ENCODE measurements at places on chromosomes 2 and 18.

DNA sequence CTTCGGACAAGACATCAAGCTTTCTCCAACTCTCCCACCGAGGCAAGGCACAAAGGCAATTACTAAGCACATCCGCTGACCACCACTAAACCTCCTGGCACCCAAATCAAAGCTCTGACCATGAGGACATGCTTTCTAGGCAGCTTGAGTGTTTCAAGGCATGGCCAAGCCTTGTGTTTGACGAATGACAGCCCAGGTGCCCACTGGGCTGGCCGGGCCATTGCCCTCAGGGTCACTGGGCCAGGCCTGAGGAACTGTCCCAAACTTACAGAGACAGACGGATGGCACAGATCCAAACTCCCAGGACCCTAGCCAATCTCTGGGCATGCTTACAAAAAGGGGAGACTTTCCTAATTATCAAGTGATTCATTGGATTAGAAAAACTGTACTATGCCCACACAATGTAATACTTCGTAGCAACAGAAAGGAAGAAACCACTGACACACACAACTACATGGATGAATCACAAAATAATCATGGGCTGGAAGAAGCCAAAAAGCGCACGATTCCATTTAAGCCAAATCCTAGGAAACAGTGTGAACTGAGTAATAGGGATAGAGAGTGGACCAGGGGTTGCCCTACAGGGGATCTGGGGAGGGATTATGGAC is 20.2 kb downstream of the CRACDL start:
- DNase-seq = no peak

GRCh38 chr2:42706836-42707235 is 57.1 kb downstream of the OXER1 start:
- DNase-seq = no peak

DNA sequence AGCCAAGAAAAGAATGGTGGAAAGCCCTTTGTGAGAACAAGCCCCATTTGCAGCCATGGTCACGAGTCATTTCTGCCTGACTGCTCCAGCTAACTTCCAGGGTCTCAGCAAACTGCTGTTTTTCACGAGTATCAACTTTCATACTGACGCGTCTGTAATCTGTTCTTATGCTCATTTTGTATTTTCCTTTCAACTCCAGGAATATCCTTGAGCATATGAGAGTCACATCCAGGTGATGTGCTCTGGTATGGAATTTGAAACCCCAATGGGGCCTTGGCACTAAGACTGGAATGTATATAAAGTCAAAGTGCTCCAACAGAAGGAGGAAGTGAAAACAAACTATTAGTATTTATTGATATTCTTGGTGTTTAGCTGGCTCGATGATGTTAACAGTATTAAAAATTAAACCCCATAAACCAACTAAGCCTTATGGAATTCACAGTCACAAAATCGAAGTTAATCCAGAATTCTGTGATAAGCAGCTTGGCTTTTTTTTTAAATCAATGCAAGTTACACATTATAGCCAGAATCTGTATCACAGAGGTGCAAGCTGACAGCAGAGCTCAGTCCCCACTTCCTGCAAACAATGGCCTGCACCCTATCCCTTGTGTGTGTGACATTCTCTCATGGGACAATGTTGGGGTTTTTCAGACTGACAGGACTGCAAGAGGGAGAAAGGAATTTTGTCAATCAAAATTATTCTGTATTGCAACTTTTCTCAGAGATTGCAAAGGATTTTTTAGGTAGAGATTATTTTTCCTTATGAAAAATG is 26.1 kb downstream of the SLC14A1 start:
- DNase-seq = no peak

DNA sequence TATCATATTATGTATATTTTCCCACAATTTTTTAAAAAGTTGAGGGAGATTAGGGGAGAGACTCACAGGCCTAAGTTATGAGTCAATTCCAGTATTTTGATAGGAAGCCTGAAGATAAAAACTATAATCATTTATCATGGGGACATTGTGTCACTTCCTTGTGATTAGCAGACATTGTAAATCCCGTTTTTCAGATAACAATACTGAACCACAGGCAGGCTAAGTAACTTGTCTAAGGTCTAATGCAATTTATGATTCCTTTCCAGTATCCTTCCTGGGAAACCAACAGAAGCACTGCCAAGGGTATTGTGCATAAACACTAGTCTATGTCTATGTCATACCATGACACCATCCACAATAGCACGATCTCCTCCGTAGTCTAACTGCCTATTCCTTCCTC is 235.2 kb upstream of the PIK3C3 start:
- no peak for DNase-seq

DNA sequence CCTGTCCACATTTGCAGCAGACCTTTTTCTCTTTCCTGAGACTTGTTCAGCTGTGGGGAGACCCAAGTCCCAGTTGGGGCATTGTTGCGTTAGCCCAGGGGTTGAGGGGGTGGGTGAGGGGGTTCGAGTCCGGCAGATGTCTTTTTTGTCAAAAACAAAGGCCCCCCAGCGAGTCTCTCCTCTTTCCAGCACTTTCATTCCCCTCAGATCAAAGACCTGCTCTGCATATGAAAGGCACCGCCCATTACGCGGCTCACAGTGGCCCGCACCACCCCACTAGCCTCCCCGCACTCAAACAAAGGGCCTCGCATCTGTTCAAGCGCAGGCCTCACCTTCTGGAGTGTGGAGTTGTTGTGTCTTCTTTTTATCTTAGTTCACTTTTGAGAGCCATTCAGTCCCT is 25.2 kb downstream of the TRABD2A start:
- no peak for DNase-seq

DNA sequence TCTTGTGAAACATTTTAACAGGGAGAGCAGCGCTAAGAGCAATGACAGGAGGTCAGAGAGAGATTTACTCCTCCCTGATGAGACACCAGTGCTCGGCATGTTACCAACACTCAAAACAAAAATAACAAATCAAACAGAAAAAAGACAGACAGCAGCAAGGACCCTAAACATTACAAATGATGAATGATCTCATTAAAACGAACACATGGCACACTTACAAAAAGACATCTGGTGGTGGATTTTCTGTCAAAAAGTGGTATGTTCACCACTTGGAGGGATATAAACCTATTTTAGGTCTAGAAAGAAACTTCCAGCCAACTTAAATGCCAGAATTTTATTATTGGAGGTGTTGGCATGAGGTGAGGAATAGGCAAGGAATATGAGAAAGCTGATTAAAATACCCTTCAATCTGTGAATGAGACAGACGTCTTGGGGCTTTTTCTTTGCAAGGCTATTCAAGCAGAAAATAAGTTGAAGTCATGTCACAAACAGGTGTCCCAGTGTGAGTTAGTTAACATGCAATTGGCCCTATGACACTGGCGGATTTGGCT is 112.8 kb downstream of the PRELID3A start:
- no peak for DNase-seq

DNA sequence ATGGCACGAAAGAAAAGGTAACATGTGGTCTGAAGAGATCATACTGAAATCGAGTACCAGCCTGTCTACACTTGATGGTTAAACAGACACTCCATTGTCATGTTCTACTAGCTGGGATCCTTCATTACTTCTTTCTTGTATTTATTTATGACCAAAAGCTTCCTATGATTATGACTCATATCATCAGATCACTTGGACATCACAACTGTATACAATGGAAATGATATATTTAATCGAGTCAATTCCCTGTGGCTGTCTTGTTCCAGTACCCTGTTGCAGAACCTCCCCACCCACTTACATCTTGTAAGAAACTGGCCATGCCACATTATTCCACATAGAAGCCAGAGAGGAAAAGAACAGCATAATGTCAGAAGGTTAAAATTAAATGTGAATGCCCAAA is 358.9 kb downstream of the ZEB2 start:
- no peak for DNase-seq
